Activated T-helper 9 cell treated with anti-CD3 and anti-CD28 coated beads, Interleukin-2, amount 50 U/mL, for 16 hours (primary cell): ENCODE measurements at places on chromosomes 4 and X.

GRCh38 chr4:138216272-138216867, 25.8 kb downstream of the SLC7A11 start:
- no peak for DNase-seq

- DNase-seq: no peak
Measured at GRCh38 chrX:53005327-53005726, 43.3 kb upstream of the GPR173 start.

DNA sequence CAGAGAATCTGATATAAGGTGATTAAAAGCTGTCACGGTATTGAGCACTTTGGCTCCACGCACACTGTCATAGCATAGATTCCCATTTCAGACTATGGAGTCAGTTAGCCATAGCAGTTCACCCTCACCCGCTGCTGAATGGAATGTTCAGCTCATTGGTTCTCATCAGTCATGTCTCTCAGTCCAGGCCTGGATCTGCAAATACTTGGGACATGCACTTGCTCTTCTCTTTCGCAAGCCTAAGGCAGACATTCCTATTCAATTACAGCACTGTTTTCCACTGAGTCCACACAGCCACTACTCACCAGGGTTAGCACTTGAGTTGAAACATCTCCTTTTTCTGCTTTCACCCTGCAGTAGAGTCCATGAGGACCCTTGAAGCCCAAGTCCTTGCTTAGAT, 30.6 kb upstream of the SCML1 start:
- DNase-seq: no peak

DNA sequence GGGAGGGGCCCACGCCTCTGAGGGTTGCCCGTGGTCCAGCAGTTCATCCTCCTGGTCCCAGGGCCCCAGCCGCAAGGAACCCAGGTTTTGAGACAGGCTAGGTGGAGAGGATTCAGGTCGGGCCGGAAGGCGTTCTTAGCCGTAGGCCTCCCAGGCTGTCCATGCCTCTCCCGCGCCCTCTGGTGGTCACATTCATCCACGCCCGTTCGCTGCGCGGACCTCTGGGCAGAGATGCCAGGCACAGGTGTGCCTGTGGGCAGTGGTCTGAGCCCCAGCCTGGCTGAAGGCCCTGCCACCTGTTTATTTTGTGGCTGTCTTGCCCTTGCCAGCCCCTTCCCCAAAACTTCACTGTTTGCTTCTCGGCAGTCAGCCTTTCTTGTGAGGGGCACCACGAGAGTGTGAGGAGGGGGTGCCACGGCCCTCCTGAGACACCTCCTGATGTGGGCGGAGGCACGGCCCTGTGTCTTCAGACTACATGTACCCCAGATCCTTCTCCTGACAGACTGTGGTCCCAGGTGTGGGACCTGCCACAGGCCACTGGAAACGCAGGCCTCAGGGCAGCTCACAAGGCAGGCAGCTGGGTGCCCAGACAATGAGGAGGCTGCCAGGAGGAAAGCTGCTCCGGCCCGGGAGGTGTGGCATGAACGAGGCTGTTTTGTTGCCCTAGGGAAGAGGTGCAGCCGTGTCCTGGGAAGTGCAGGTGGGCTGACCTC, 5.0 kb downstream of the UVSSA start:
- peak; percentile 83 for DNase-seq

DNA sequence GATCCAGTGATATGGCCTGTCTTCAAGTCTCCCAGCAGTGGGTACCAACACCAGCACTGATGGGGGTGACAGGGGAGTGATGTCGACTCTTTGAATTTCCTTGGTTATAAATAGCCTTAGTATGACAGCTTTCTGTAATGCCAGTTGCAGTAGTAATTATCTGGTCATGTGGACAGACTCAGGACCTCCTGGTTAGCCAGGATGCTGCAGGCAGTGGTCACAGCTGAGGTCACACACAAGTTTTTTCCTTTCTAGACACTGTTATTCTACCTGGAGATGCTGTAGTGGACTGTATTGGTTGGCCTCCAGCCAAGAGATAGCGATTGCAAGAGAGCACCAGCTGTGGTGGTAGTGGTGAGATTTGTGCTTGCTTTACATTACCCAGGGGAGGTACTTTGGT, 63.6 kb downstream of the UPRT start:
- DNase-seq: no peak

- no peak for DNase-seq
Measured at GRCh38 chr4:133081246-133081645, 67.8 kb upstream of the PCDH10 start.

DNA sequence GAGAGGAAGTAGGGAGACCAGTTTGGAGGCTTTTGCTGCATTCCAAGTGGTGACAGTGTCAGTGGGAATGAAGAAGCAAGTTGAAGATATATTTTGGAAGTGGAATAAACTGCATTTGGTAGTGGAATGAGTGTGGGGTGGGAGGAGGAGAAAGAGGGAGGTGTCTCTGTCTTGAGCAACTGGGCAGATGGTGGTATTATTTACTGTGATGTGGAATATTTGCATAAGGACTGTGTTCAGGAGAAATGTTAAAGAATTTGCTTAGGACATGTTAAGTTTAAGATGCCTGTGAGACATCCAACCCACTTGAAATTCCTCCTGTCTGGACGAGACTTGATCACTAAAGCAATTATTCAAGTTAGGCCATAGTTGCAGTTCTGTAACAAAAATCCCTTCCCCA, 448.9 kb upstream of the AMOT start:
- no peak for DNase-seq

- no peak for DNase-seq
Measured at GRCh38 chrX:149531599-149531998, 9.2 kb upstream of the EOLA1 start.

DNA sequence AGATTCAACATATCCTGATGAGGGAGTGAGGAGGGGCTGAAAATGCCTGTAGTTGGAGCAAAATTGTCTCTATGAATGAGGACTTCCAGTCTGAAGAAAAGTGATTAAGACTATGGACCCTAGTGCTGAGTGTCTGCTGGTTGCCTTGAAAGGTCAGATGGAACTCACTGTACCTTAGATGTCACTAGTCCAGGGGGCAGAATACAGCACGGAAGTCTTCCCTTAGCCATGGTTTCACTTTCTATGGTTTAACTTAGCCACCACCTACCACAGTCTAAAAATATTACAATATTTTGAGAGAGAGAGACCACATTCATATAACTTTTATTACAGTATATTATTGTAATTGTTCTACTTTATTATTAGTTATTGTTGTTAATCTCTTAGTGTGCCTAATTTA, 223.1 kb downstream of the FMR1NB start:
- no peak for DNase-seq

DNA sequence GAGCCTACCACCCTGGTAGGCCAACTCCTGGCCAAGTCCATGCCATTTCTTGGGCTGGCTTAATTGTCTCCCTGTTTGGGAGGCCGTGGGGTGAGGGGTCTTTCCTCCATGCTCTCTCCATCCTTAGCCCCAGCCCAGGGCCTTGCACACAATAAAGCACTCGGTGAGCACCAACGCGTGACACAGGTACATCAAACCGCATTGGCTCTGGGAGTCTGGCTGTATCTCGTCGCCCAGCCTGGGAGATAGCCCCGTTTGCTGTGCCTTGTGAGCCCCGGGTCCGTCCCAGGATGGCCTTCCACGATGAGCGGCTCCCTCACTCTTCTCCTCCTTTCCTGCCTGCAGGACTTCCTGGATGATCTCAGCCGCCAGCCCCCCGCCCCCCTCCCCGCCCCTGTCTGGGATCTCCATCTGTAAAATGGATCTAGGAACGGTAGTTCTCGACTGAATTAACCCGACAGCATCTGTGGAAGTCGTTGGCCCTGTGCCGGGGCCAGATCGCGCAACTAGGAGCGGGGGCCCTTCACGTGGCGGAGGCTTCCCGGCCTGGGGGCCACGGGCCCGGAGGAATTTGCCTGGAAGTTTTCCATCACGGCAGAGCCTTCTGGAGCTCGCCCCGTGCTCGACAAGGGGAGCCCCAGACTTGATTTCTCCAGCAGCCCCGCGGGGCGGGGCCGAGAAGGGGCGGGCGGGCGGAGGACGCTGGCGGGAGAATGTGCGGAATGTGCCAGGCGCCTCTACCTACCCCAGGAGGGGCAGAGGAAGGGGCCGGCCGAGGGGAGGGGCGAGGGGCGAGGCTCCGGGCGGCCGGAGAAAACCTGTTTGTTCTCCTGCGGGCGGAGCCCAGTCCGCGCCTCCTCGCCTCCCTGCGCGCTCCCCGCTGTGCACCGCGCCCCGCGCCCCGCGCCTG, at the start of gene ZNF185:
TSS of gene ZNF185 (plus strand) at position 846 of the 910 bp plus-strand sequence. CDS start 16,423 bp downstream, outside the sequence.
- no peak for DNase-seq

- no peak for DNase-seq
Measured at GRCh38 chr4:98945297-98945850, 16.4 kb upstream of the EIF4E start.

DNA sequence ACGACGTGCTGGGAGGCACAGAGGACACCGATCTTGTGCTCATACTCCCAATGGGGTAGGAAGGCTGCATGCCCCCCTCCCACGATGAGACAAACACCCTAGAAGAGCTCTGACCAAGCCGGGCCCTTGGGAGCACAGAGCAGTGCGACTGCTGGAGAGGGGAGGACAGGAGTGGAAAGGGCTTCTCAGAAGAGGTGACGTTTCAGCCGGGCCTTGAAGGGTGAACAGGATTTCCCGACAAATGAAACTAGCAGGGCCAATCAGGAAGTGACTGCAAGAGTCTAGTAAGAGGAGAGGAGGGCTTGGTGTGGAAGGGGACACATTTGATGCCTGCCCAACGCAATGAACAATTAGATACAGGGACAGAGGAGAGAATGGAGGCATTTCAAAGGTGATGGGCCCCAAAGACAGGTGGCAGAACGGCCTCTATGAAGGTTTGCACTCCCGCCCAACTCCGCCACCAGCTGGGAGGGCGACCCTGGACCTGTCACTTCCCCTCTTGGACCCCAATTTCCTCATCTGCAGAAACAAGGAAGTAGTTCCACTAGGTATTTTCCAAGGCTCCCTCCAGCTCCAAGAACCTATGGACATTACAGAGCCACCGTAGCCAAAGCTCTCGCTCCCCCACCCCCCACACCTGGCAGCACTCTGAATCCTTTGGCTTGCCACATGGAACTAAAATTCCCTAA, 3.9 kb downstream of the HCFC1 start:
- DNase-seq: no peak

- DNase-seq: no peak
Measured at GRCh38 chr4:180052629-180053028, 2190.6 kb upstream of the TENM3 start.

GRCh38 chrX:10172877-10173276, 16.1 kb downstream of the CLCN4 start:
- DNase-seq: no peak

GRCh38 chrX:153495362-153495751, 577 bp downstream of the BGN start:
- no peak for DNase-seq

- DNase-seq: no peak
Measured at GRCh38 chr4:121758925-121759568, 5.9 kb downstream of the SMIM43 start.

DNA sequence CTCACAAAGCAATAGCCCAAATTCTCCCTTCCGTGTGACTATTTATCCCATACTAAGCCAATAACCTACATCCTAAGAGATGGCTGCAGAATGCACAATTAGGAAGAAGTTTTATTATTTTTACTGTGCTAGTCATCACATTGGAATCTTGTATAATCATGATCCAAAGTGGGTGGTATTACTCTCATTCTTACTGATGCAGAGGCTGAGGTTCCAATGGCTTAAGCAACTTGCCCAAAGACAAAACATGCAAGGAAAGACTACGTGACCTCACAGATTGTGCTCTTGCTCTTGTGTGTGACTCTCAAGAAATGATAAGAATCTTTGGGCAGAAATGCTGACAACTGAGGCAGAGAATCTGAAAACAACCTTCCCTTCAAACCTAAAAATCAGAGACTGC, 212.2 kb downstream of the LDB2 start:
- no peak for DNase-seq

GRCh38 chr4:37674439-37674838, 11.7 kb downstream of the RELL1 start:
- no peak for DNase-seq

DNA sequence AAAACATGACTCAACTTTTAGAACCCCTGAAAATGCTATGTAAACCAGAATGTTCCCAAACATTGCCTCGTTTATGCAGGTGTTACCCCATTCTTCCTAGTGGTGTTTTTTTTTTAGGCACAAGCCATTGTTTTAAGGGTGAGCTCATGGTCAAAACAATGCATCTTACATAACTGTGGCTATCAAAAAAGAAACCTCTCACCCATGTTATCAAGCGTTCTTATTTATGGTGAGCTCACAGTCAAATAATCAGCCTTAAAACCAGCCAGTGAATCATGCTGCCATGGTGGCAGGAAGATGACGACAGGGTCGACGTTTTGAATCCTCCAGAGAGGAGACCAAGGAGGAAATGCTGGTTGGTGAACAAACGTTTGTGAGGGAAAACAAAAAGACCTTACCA, 195.2 kb downstream of the KDR start:
- no peak for DNase-seq

DNA sequence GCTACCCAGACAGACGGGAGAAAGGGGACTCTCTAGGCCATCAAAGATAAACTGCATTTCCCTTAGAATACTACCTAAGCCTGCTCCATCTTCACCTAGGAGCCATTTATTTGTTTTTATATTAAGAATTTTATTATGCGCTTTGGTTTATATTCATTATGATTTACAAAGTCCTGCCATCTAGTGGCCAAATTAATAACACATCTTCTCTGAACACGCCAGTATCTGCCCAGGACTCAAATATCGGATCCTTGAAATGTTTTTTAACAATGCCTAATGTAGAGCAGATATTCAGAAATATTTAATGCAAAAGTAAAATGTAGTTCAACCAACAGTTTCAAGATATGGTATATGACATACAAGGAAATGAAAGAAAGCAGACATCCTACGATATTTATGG, 20.8 kb upstream of the PRPS2 start:
- DNase-seq: no peak

DNA sequence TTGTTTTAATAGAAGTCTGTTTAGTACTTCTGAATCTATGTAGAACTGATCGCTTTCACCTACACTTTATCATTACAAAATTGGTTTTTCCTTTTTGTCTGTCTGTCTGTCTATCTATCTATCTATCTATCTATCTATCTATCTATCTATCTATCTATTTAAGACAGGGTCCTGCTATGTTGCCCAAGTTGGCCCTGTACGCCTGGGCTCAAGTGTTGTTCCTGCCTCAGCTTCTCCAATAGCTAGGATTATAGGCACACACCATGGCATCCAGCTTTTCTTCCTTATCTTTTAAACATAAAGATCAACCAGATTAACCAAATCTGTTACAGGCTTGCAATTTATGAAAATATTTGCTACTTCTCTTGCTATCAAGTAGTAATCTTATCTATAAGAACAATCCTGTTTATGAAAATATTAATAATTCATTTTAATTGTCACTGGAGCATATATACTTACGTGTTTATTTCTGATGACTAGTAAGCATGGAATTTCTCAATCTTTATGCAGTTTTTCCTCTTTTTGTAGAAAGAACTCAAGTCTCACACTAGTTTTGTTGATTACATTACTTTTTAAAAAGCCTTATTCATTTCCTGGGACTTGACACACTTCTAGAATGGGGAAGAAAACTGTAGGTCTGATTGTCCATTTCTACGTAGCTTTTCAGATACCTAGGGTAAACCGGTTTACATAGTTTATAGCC, 24.5 kb downstream of the KIAA0232 start:
- no peak for DNase-seq

GRCh38 chrX:74923942-74924448, 1.3 kb downstream of the NEXMIF start:
- DNase-seq: no peak
